Inflammatory macrophage (primary cell): ENCODE measurements at places on chromosomes 12 and 14.
A peak's percentile ranks its signal among the peaks of the same experiment; 100 is the strongest.

- no peak for DNase-seq
Observed at GRCh38 chr12:114868995-114869834, 185.2 kb upstream of the TBX3 start.

DNA sequence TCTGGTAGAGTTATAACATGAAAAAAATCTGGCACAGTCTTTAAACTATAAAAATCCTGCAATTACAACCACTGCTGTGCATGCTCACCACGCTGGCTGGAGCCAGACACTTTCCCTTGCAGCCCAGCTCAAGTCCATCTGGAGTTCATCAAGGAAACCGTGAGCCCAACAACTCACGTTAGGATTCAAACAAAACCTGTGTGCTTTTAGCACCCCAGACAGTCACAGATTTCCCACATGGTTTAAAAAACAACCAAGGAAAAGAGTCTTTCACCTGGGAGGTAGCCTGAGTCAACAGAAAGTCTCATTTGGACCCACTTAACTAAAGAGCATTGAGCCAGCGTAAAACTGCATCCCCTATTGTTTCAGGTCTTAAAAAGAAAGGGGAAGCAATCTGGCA lies 4.7 kb downstream of the LRIG3 start:
- DNase-seq = no peak

GRCh38 chr14:100711493-100711892 lies 15.2 kb upstream of the DLK1 start:
- DNase-seq = peak; percentile 6

DNA sequence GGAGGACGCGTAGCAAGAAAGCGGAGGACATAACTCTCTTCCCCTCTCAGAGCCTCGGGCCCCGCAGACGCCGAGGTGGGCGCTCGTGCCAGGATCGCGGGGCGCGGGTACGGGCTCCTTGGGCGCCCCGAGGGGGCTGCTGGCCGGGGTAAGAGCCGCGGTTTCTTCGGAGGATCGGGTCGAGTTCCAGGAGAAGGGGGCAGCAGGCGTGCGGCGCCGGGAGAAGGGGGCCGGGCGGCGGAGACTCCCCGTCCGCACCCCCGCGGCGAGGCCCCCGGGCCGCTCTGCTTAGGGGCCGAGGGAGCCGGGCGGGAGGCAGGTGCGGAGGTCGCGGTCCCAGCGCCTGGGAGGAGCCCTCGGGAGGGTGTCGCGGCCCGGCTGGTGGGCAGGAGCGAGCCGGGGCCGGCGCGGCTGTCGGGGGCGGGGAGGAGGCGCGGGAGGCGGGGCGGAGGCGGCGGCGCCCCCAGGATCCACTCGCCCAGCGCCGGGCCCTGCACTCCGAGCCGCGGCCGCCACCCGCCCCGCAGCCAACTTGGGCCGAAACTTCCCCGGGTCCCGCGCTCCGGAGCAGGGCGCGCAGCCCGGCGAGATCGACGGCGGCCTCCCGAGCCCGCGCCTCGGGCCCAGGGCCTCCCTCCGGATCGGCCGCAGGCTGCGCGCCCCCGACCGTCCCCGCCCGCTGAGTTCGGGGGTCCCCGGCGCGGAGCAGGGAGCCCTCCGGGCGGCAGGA lies 64.4 kb downstream of the FBXL14 start:
- DNase-seq = no peak

DNA sequence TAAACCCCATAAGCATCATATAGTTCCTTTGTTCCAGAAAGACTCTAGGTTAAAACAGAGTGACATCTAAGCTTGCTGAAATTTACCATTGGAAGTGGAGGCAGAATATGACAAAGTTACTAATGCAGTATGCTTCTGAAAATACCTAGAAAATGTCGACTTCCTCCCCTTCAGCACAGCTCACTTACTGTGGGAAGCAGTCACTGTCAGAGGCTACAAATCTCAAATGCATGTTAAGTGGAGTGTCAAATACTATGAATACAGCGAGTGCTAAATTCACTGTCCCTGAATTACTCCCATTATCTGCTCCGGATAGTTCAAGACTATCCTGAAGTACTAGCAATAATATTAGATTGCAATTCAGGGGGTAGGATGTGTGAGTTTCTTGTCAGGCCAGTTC lies 1454.6 kb downstream of the AACS start:
- no peak for DNase-seq

- DNase-seq = no peak
Observed at GRCh38 chr14:53663709-53664108, 292.9 kb downstream of the BMP4 start.

- DNase-seq = no peak
Observed at GRCh38 chr12:65162609-65163008, 6.8 kb upstream of the LEMD3 start.

- DNase-seq = no peak
Observed at GRCh38 chr14:104792101-104792884, 3.3 kb downstream of the AKT1 start.

GRCh38 chr14:33287189-33287588 lies 348.5 kb downstream of the NPAS3 start:
- DNase-seq = no peak

DNA sequence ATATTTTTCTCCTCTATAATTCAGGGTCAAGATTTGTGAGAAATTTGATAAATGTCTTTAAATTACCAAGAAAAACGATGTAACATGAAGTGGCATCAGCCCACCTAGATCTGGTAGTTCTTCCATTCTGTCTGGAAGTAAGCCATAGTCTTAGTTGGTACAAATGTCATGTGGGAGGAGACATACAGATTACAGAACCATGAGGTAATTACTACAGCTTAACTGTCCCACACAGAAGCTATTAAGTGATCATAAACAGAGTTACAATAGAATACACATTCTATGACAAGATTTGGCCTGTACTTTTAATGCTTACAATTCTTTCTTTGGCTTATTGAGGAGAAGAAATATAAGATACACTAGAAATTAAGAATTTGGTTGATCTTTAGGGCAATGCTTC lies 13.7 kb upstream of the SIX1 start:
- DNase-seq = peak; percentile 27

DNA sequence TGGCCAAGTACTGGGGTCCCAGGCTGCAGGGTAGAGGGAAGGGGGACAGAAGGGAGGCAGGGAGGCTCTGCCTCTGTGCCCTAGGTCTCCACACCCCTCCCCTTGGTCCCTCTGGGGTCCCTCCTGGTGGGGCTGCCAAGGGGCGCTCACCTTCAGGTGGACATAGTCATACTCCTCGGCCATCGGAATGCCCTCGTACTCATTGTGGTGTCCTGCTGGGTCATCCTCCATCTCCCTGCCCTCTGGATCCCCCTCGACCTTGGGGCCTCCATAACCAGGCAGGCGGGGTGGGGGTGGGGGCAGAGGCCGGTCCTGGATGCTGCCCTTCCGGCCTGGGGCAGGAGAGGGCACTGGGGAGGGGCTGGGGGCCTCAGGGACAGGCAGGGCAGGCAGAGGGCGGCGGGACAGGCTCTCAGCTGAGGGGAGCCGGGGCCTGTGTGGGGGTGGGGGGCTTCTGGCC lies 5.8 kb downstream of the EFS start:
- no peak for DNase-seq

DNA sequence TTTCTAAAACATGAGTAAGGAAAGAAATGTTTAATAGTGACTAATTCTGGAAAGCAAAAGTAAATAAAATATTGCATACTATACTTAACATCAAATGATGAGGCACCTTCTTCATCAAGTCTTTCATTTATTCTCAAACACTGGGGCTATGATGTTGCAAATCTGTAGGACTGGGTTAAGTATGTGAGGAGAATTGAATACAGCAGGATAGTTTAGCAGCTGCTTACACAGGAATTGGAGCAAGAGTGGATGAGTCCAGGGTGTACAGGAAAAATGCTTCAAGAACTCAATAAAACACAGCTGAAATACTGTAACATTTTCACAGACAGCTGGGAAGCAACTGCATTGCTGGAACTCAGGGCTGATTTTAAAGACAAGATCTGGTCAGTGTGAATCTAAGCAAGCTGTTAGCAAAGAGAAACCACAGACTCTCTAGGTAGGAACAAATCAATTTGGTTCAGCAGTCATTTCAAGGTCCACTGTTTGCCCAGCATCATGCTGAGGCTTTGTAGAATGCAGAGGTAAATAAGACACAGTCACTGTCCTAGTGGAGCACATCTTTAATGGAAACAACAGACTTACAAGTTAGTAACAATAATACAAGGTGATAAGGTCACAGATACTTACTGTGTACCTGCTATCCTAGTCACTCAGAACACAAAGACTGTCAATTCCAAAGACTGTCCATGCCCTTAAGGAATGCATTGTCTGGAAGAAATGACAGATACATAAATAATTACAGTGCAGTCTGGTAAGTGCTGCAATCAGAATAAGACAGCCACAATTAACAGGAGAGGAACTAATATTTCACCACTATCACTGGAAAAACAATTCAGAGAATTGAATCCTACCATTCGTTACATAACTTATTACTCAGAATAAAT lies 96.8 kb upstream of the DACT1 start:
- DNase-seq = no peak

DNA sequence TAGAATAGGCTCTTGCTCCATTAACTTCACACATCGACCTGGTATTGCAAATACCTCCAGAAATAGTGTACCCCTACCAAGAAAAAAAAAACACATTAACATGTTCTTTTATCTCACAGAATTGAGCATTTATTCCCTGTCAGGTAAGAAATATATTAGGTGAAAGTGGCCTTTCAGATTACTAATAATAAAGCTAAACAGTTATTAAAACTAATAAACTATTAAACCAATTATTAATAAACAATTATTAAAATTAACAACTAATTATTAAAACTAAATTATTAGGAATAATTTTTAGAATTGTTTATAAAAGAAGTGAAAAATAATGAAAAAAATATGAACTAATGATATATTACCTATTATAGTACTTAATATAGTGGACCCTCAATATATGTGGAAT lies 7.2 kb upstream of the AK7 start:
- no peak for DNase-seq

- no peak for DNase-seq
Observed at GRCh38 chr12:43348221-43348620, 203.8 kb downstream of the ADAMTS20 start.

GRCh38 chr12:29569132-29569757 lies 71.8 kb upstream of the OVCH1 start:
- no peak for DNase-seq

GRCh38 chr14:26180221-26180620 lies 417.6 kb downstream of the NOVA1 start:
- DNase-seq = no peak

DNA sequence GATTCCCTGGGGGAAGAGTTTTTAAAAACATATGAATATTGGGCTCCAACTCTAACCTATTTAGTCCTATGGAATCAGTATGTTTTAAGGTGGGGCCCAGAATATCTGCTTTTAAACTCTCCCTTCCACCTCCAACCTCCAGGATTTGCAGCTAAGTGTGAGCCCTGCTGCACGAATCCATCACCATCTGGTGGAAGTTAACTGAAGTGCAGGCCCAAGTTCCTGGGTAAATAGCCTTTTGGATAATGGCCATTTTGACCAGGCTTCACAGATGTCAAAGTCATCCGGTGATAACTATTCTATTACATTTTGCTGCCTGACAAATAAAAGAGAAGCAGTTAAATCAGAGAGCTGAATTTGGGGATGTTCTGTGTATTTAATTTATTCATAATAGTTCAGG lies 58.1 kb upstream of the RMST start:
- peak; percentile 18 for DNase-seq

DNA sequence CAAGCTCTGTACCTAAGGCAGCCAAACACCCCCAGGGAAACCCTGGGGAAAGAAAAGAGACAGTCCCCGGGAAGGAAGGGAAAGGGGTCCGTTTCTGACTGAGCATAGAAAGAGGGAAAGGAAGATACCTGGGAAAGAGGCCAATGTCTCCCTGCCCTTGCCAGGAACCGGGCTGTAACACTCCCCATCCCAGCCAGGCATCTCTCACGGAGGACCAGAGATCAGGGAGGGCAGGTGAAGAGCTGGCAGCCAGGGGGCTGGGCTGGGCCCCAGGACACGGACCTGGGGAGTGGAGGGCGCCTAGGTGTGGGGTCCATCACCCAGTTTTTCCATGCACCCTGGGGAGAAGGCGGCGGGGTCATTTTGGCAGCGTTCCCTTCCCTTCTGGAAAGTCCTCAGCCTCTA lies 18.9 kb upstream of the PLEKHH1 start:
- DNase-seq = no peak

DNA sequence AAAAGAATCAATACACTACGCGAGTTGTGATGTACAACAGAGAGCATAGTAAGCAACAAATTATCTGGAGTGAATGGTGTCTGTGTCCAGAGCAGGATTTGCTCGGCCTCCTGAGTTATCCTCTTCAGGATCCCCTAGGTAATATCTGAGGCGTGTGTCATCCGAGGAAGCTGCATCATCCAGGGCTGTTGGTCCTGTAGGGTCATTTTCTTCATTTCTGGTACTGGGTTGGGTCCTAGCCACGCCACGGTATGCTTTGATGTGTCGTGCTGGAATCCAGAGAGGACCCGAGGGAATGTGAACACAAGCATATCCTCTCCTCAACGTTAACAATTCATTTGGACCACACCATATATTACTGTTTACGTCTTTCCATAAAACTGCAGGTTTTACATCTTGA lies 19.0 kb upstream of the CLEC4E start:
- DNase-seq = no peak

- DNase-seq = no peak
Observed at GRCh38 chr14:104087505-104087904, 2.0 kb downstream of the ASPG start.

DNA sequence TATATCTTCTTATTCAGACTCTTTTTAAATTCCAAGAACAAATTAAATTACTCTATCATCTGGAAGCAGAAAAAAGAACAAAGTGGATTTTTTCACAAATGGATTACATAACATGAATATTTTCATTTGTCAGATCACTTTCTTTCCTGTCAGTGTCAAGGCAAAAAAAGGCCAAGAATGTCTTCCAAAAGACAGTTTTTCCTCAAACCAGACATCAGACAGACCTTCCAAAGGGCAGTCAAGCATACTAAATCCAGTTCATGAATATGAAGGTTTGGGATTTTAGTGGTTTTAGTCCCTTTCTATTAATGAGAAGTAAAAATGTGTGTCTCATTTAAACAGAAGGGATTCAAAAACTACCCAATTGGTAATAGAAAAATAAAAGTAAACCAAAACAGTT lies 336.0 kb downstream of the CEP128 start:
- no peak for DNase-seq

- no peak for DNase-seq
Observed at GRCh38 chr12:22577667-22578066, 33.3 kb upstream of the C2CD5 start.
